Foreskin keratinocyte (primary cell): ENCODE measurements at places on chromosomes 2 and 18.

GRCh38 chr2:138421971-138422335 lies 79.6 kb upstream of the SPOPL start:
- DNase-seq, result peak; percentile 97

GRCh38 chr2:43484323-43484930 lies 111.4 kb downstream of the THADA start:
- DNase-seq, result peak; percentile 52

- DNase-seq, result no peak
Measured at GRCh38 chr2:9757501-9758264, 85.6 kb upstream of the TAF1B start.

DNA sequence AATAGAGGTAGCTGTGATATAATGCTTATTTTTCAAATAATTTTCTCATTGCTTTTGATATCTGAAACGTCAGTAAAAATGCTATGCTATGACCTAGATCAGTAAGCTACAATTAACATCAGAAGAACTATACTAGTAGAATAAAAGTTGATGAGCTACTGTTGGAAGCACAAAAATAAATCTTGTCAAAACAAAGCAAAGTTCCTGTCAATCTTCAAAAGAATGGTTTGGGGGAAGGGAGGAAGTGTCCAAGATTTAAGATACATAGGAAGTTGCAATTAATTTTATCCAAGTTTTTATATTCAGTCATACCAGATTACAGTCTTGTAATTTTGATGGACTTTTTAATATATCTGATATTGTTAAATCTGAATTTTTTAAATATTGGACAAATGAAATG lies 19.2 kb downstream of the IRS1 start:
- no peak for DNase-seq

DNA sequence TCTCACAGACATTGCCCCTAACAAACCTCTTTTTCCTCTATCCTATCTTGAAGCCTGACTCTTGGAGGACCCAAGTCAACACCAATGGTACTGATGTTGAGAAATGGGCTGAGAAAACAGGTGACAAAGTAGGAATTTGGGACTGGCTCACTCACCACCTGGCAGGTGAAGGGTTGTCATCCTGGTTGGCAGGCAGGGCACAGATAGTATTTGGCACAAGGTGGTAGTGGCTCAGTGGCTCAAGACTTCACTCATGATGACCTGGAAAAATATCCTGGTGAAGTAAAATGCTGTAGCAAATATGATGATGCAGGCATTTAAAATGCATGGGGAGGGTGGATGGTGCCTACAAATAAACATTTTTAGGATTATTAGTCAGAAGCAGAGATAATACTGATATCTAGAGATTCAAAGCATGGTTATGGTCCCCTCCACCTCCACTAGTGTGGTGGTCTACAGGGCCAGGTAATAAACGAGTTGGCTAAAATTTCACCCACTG lies 38.0 kb upstream of the GLS start:
- DNase-seq, result no peak

GRCh38 chr2:118223511-118223991 lies 135.3 kb downstream of the INSIG2 start:
- DNase-seq, result no peak

GRCh38 chr2:32061973-32062861 lies 1.1 kb upstream of the SPAST start:
- peak; percentile 44 for DNase-seq

GRCh38 chr2:223681125-223681524 lies 79.0 kb upstream of the SCG2 start:
- no peak for DNase-seq

DNA sequence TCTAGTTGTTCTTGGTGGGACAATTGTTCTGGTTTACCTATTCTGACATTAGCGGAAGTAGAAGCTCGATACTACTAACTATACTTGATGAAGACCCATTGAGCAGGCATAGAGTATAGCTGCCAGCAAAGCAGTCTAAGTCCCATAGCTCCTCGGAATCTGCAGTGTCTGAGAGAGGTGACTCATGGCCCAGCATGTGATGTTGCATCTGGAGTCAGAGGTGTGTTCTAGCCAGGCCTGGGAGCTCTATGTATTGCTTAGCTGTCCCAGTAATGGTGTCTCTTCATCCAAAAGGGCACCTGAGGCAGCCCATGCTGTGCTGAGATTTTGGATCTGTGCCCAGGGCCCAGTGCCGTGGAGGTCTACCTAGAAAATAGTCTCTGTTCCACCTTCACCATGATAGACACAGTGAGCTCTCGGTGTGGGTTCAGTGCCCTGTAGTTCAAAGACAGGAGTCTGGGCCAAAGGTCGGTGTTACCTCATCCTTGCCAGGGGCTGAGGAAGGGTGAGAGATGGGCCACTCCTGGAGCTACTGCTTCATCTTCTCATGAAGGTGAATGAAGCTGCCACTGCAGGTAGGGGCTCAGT lies 47.3 kb downstream of the MEX3C start:
- DNase-seq, result peak; percentile 77

- no peak for DNase-seq
Measured at GRCh38 chr2:49028101-49028500, 126.2 kb downstream of the FSHR start.

DNA sequence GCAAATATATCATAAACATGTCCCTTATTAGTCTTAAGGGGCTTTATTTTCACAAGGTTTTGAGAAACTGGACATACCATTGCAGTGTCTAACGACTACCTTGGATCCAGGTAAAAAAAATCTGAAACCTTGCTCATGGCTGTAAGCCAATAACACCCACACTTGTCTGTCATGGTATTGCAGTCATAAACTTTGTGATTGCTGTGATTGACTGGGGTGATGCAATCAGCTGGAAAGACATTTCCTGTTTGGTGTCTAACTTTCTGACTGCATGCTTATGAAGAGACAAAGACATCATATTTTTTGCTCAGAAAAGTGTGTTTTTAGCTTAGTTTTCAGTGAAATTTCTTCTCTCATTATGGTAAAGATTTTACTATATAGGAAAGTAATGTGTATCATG lies 635.0 kb downstream of the TSN start:
- no peak for DNase-seq

GRCh38 chr2:188068093-188068492 lies 223.6 kb upstream of the GULP1 start:
- DNase-seq, result no peak

- no peak for DNase-seq
Measured at GRCh38 chr2:46311651-46312223, 14.5 kb downstream of the EPAS1 start.

DNA sequence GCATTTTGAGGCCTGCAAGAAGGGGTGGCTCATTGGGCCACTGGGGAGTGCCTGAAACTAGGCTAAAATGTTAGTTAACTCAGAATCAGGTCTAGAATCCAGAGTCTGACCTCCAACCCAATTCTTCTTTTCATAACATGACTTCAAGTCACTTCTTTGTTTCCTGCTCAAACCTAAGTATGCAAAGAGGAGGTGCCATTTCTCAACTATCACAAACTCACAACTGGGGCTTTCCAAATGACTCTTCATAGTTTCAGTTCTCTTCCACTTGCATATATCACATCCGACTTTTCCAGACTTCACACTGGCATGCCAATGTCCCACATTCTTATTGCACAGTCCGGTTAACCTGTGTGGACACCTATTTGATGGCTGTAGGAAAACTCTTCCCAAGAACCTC lies 211.6 kb downstream of the TCF4 start:
- DNase-seq, result no peak

DNA sequence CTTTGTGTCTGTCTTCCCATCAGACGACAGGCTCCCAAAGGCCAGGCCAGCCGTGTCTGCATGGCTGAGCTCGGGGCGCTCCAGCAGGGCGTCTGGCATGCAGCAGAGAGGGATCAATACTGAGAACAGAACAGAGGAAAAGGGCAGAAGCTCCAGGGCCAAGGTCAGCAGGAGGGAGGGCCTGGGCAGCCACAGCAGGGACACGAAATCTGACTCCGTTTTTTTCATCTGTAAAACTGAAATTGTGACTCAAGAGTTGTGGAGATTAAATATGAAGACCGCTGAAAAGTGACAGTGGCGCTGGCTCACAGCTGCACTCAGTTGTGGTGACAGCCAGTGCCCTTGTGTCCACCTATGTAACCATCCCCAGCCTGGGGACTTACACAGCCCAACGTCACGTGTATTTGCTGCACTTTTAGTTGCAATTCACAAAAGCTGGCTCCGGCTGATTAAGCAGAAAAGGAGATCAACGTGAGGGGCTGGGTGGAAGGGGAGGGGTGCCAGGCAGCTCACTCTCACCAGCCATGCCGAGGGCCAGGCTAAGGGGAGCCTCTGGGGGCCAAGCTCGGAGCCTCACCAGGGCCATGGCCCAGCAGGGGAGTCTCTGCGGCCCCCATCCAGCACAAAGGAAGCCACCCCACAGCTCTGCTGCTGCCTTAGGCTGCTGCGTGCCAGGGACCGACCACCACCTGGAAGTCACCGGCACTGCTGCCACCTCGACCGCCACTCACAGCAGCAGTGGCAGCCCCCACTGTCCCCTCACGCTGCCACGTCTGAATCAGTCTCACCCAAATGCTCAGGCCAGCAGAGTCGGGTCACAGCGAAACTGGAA lies 74.7 kb downstream of the EIPR1 start:
- no peak for DNase-seq

DNA sequence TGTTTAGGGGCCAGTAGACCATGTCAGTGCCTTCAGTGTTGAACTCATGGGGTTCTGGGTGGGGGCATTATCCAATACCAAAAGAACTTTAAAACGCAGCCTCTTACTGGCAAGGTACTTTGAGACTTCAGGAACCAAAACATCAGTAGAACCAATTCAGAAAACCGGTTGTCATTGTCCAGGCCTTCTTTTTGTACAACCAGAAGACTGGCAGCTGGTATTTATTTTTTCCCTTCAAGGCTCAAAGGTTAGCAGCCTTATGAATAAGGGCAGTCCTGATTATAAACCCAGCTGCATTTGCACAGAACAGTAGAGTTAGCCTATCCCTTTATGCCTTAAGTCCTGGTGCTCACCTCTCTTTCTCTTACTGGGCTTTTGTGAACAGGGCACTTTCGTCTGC lies 113.8 kb upstream of the EML6 start:
- DNase-seq, result no peak

- DNase-seq, result peak; percentile 11
Measured at GRCh38 chr18:71485611-71486010, 1058.5 kb downstream of the CBLN2 start.

DNA sequence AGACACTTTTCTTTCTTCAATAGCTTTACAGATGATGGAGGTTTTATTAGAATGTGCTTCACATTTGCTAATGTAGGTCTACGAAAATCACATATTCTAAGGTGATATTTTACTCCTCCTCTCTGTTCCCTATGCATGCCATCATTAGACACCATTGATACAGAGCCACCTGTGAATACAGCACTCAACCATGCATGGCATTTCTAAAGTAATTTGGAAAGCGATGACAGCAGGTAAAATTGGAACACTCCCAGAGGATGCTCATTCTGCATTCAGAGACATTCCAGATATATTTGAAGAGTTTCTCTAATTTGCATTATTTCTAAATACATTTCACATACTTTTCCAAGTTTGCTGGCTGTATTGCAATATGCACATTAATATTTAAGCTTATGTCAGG lies 65.3 kb upstream of the RIT2 start:
- no peak for DNase-seq

DNA sequence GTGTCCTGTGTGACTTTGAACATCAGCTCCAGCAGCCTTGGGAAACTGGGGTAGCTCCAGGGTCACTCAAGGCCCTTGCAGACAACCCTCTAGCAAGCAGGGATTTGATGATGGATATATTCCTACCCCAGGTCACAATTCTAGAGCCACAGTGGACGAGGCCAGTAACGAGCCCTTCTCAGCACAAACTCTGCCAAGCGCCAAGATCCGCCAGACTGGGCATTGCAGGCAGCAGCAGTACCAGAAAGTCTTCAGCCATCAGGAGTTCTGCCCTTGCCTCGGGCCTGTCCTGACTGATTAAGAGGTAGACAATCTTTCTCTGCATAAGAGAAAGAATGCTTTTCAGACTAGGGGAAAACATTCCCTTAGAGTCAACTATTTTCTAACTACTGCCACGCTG lies 259.1 kb downstream of the FBXO15 start:
- no peak for DNase-seq

GRCh38 chr2:26494891-26495290 lies 17.0 kb upstream of the OTOF start:
- DNase-seq, result no peak

DNA sequence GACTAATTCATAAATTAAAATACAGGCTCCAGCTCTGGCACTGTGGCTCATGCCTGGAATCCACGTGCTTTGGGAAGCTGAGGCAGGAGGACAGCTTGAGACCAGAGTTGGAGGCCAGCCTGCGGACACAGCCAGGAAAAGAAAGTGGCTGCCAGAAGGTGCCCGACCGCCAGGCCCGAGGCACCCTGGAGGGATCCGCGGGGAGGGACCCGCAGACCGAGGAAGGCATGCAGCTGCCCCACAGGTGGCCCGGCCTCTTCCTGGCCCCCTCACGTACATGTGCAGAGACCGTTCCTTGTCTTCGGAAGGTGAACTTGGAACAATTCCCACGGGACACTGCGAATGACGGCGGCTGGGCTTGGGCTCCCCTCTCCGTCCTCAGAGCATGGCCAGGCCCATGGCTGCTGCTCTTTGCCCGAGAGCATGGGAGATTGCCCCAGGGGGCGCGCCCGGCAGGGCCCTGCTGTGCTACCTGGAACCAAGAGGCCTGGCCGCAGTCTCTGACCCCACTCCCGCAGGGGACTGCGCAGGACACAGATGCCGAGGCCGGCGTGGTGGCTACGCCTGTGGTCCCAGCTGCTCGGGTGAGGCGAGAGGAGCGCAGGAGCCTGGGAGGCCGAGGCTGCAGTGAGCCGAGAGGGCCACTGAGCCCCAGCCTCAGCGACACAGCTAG lies 55.6 kb upstream of the IMP4 start:
- no peak for DNase-seq

DNA sequence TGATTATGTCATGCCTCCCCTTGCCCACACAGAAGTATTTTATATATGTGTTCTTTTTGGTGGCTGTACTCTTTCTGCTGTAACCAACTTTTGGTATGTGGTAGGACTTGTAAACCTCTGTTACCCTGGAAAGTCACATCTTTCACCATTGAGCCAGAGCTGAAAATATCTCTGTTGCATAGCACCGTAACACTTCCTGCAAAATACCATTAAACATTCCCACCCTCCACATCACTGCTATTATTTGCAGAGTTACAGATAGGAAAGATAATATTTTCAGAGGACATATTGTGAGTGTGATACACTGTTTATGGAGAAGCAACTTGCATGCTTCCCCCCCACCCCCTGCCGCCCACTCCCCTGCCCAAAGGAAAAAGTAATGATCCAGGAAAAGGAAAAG lies 44.8 kb downstream of the CAB39 start:
- DNase-seq, result no peak
